ENCODE measurements at places on chromosomes 5 and 9.

DNA sequence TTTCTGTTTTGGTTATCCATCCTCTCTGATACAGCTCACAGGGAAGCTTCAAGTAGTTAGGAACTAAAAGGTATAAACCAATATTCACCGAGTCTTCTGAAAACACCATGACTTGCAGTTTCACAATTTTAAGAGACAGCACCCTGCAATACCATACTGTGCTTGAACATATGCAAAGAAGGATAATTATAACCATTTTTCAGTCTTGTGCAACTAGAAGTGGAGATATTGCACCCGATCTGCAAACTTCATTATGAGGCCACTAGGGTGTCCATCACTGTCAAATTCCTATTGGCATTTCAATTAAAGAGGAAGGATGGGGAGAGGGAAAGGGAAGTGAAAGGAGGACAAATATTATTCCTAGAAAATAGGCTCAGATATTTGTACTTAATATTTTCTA lies 32.4 kb upstream of the CEP120 start:
- no peak for DNase-seq

DNA sequence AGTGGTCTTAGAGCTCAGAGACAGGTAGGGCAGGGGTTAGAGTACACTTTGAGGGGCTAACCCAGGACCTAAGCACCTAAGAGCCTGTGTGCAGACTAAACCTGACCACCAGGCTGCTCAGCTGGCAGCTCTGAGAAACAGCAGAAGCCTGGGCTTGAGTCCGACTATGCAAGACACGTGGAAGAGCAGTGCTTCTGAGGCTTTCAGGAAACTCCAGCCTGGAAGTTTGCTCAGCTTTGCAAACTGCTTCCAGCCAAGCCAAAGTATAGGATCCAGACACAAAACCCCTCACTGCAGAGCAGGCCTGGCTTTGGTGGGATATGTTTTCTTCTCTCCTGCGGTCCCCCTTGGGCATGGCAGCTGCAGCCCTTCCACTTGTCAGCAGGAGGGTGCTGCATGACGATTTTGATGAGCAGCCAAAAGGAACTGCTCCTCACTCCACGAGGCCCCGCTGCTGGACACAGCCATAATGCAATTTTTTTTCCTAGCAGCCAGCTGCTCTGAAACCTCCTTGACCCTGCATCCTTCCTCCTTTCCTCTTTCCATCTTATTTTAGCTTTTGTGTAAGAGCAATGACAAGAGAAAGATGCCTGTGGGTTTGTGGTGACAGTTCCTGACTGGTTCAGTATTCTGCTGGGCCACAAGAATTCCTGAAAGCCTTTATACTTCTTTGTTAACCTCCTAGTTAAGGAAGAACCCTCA lies 123.1 kb downstream of the LIFR start:
- DNase-seq, result peak; percentile 99

DNA sequence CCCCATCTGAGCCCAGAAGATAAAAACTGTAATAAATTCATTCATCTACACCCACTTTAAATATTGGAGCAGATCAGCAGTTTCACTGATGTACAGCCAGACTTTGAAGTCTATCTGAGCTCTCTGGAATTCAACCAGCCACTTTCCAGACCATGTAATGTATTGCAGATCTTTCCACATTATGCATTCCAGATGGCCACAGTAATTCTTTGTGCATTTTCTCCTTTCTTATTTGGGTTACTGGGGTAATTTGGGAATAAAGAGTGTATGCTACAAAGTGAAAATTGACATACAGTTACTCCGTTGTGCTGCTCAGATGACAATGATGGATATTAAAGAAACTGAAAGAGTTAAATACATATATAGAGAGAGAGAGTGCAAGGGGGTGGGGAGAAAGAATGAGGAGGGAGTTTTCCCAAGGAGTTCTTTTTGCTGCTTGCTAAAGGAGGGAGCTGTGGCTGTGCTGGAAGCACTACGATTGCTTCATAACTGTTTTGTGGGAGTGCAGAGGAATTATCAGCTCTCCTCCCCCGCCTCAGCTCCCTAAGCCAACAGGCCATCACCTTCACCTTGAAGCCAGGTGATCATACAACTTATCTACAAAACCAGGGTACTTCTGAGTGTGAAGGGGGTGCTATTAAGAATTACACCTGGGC lies 152.8 kb downstream of the GAS1 start:
- peak; percentile 16 for DNase-seq

DNA sequence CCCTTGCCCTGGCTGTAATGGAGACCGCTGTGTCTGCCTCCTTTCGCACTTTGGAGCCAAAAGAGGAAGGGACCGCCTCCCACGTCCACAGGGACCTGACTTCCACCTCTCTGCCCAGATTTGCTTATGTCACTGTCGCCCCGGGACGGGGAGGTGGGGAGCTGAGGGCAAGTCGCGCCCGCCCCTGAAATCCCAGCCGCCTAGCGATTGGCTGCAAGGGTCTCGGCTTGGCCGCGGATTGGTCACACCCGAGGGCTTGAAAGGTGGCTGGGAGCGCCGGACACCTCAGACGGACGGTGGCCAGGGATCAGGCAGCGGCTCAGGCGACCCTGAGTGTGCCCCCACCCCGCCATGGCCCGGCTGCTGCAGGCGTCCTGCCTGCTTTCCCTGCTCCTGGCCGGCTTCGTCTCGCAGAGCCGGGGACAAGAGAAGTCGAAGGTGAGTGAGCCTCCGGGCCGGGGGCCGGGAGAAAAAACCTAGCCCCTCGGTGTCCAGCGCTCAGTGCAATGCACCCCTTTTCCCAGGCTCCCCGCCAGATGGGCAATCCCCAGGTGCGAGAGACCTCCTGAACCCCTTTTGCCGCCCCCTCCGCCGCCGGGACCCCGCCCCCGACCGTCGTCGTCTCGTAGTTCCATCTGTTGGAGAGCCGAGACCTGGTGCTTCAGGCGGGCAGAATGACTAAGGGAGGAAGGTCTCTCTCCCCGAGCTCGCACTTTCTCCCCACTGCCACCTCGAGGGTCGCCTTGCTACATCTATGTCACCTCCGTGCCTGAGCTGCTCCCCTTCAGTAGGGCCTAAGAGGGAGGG lies at the start of gene GPX3:
TSS of gene GPX3 (plus strand) at position 288 of the 807 bp plus-strand sequence. CDS start at position 352, 64 bp downstream.
- peak; percentile 58 for DNase-seq

DNA sequence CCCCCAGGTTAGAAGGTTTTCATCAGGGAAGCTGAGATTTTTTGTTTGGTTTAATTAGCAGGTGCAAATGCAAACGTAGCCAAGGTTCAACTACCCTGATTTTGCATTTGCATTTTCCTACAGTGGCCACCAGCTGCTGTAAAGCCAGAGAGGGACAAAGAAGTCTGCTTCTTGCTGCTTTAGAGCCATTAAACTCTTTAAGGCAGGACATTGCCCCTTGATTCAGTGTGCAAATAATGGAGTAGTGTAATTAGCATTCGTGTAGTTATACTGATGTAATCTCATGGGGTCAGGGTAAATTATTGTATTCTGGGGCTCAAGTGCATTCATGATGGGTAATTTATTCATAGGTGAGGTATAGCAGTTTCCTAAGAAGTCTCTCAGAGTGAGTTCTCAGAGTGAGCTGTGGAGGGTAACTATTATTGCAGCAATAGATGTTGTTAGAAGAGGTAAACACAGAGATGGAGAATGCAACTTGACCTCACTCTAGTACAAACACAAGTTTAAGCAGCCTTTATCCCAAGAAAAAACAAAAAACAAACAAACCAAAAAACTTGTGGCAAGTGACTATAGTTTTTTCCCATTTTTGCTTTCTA lies 526.5 kb downstream of the KIF4B start:
- no peak for DNase-seq

DNA sequence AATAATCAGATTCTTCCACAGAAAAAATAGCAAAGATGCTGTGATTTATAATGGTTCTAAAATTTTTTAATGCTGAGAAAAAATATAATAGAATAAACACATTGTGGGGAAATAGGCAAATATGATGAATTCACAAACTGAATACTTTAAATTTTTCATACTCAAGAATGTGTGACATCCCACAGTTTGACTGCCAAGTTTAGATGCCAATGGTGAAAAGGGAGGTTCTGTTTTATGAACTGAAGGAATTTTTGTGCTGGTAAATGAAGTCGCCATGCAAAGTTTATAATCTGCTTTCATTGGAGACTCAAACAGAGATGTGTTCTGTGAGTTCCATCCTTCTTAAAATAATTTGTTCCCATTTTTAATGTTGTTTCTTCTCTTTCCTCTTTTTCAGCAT lies 367.5 kb upstream of the ADAMTS16 start:
- no peak for DNase-seq

DNA sequence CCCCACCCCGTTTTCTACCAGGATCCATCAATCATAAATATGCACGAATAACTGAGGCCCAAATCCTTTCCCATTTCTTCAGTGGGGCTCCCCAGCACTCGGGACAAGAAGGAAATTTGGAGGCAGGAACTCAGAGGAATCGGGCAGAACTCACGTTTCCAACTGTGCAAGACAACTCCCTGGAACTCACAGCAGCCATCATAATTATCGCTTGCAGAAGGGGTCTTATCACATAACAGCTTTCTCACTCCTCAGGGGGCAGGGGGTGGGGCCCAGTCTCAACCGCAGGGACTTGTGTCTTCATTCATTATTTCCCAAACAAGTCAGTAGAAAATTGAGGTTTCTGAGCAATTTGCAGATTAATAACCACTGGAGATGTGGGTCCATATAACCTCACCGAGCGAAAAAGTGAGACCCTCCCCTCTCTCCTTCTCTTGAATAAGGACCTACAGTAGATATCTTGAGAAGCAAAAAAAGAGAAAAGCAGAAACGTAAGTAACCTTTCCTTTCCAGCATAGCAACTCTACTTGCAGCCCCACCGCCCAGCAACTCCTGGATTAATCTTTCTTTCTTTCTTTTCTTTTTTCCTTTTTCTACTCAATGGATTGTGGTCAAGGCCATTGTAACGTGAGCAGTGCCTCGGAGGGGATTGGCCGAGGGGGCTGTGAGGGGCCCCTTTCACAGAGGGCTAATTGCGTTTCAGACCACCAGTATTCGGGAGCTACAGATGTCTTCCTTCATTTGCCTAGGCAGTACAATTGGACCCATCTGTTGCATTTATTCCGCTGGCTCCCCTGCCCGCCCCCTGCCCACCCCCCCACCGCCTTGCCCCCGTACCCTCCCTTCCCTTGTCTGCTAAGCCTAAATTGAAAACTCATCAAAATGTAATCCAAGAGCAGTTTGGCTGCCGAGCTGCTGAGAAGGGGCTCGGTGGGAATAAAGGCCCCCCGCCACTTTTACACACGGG lies 24.7 kb upstream of the TIFAB start:
- no peak for DNase-seq

- DNase-seq, result peak; percentile 21
These were observed 15.6 kb downstream of the NDUFAF2 start for GRCh38 chr5:60960591-60960990.

GRCh38 chr9:133347985-133348717 lies at the start of the genes MED22 and RPL7A:
MED22 (minus strand) TSS chr9:133348131; CDS start chr9:133346662, 1,469 bp downstream.
RPL7A (plus strand) TSS chr9:133348218; CDS start chr9:133348244, 26 bp downstream.
- DNase-seq, result peak; percentile 97

GRCh38 chr9:38023661-38024035 lies 45.4 kb downstream of the SHB start:
- no peak for DNase-seq

- DNase-seq, result no peak
These were observed 55.9 kb downstream of the ADAM19 start for GRCh38 chr5:157519579-157520253.

GRCh38 chr9:71352837-71353236 lies 231.4 kb upstream of the TRPM3 start:
- DNase-seq, result no peak

DNA sequence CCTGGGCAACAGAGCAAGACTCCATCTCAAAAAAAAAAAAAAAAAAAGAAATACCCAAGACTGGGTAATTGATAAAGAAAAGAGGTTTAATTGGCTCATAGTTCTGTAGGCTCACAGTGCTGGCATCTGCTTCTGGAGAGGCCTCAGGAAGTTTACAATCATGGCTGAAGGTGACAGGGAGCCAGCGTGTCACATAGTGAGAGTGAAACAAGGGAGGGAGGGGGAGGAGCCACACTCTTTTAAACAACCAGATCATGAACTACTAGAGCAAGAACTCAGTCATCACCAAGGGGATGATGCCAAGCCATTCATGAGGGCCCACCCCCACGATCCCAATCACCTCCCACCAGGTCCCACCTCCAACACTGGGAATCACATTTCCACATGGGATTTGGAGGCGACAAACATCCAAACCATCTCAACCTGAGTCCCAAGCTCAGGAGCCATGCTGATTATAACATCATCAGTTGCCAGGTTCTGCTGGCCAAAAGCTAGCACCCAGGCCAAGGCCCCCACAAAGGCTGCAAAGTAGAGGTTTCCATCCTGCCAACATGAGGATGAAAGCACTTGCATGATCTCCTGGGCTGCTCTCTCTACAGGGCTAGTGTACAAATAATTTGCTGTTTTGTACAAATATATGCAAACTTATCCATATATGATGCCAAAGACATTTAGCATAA lies 15.3 kb downstream of the DENND1A start:
- DNase-seq, result no peak

GRCh38 chr9:33731625-33732024 lies 63.7 kb upstream of the PRSS3 start:
- peak; percentile 86 for DNase-seq

GRCh38 chr9:36967997-36968396 lies 66.1 kb downstream of the PAX5 start:
- DNase-seq, result no peak

DNA sequence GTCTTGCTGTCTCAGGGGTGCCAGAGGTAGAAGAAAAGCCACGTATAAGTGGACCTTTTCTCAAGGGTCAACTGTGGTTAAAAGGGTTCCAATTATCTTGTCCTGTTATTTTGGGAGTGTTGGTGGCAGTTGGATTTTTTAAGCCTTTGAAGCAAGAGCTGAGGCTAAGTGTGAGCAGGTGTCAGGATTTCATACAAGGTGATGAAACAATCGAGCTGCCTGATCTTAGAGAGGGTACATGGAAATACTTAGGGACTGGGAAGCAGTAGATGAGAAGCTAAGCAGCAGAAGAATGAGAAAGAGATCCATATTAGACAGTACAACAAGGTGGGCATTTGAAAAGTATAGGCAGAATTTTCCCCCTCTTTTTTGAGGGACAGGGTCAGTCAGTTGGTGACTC lies 23.6 kb downstream of the FOCAD start:
- DNase-seq, result no peak

DNA sequence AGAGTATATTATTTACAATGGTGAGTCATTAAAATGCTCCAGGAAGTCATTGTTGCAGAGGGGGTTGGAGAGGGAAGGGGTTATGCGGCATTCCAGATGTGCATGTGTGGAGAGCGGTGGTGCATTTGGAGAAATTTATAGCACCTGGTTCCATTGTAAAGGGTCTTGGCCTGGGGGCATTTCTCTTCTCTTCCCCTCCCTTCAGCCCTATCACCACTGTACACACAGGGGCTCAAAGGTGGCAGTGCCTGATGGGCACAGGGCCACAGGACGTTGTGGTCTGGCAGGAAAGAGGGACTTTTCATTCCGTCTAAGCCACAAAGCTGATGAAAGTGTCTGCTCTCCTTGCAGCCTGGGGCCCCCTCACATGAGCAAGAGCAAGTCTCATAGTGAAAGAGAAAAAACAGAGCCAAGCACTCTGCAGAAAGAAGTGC lies 442.4 kb upstream of the ZNF462 start:
- DNase-seq, result no peak
